ENCODE measurements at places on chromosomes 16 and 17.

- DNase-seq: no peak
Observed at GRCh38 chr17:81129711-81130367, 35.5 kb upstream of the PVALEF start.

DNA sequence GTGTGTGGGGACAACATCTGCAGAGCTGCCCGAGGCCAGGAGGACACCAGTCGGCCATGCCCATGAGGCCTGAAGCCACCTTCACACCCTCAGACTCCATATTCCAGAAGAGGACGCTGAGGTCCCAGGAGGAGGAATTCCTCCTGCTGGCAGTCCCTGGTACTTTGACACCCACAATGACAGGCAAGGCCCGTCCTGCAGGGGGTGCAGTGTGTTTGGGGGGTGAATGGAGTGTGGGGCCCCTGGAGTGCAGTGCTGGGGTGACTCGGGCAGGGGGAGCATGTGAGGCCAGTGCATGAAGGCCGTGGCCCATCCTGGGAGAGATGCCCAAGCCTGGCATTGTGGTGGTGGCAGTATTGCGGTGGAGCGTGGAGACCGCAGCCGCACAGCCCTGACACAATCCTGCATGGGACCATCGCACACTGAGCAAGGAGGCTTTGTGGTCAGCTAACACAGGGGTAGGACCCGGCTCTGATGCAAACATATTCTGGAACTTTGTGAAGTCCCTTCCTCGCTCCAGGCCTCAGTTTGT lies 52.2 kb downstream of the ZDHHC7 start:
- DNase-seq: no peak

GRCh38 chr17:78624324-78625151 lies 47.3 kb upstream of the DNAH17 start:
- DNase-seq: no peak

- no peak for DNase-seq
Observed at GRCh38 chr16:53855056-53855455, 151.1 kb downstream of the FTO start.

DNA sequence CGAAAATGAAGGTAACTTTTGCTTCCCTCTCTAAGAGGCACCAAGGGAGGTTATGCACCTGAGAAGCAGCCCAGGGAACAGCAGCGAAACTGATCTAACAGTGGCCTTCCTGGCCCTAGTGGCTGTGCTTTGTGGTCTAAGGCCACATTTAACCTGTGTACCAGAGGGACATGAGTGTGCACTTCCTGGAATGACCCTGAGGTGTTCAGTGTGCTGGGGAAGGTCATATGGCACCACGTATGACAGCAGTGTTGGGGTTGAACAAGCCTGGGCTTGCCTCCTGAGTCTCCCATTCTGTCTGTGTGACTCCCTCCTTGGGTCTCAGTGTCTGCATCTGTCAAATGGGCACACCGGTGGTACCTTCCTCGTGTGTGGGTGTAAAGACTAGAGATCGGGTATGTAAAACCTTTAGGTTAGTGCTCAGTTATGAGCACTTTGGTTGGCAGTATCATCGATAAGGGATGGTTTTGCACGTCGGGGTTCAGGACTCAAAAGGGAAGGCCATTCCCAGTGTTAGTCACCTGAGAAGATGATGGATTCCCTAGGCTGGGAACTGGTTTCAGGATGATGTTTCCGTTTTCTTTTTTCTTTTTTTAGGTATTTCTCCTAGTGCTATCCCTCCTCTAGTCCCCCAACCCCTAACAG lies 31.9 kb downstream of the PLCG2 start:
- no peak for DNase-seq

DNA sequence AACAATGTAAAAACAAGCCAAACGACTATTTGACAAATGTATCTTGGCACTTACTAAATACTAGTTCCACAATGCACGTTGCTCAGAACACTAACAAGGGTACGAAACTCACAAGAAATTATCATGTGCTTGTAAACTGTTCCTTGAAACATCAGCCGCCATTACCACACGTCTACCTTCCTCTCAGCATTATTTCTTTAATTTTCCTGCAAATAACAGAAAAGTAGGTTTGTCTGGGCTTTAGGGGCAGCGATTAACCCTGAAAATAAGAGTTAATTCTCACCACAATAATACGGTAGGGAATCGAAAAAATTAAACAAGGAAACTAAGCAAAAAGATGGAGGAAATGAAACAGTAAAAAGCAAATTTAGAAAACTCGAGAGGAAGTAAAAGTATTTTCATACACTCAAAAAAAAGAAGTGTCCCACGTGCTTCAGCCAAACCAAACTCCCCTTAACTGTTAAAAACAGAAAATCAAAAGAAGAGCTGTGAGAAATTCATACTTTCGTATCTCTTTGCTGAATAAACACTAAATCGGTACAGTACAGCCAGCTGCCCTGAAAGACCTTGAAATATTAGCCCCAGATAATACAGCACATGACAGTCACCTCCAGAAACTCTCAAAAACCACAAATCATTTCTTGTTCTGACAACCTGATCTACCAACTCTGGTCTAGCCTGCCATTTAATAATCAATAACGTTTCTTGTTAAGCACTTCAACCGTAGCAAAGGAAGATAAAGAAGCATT lies 1.2 kb downstream of the ARHGAP17 start:
- no peak for DNase-seq

- no peak for DNase-seq
Observed at GRCh38 chr17:49875685-49876084, 27.8 kb upstream of the TAC4 start.

DNA sequence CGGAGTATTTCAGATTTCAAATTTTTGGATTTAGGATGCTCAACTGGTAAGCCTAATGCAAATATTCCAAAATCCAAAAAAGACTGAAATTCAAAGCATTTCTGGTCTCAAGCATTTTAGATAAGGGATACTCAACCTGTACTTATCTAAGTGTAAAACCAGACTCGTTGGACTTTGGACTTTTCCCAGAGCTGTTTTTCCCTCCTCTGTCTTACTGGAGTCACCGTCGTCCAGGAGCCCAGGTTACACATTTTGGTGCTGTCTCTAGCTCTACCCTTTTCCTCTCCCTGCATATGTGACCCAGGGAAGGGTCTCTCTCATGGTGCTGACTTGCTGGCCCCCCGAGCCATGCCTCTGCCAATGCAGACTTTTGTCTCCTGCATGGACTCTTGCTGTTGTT lies 46.0 kb upstream of the MMP2 start:
- no peak for DNase-seq

DNA sequence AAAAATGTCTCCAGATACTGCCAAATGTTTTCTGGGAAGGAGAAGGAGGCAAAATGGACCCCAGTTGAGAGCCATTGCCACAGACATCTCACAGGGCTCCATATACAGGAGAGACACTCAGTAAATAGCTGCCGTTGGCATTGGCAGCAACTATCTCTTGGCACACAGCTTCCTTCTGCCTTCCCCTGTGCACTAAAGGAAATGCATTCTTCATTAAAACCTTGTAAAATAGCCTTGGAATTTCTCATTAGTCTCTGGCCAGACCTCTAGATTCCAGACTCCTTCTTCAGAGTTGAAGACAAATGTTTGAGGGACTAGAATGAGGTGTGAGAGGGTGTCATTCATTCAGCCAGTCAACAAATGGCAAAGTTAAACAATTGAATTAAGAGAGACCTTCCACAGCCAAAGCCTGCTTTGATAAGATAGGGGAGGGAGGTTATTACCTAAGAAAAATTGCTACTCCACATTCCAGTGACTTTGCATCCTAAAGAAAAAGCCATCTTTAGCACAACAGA lies 223.9 kb upstream of the HS3ST3A1 start:
- DNase-seq: no peak

- no peak for DNase-seq
Observed at GRCh38 chr17:273981-274832, 78.4 kb downstream of the RPH3AL start.

DNA sequence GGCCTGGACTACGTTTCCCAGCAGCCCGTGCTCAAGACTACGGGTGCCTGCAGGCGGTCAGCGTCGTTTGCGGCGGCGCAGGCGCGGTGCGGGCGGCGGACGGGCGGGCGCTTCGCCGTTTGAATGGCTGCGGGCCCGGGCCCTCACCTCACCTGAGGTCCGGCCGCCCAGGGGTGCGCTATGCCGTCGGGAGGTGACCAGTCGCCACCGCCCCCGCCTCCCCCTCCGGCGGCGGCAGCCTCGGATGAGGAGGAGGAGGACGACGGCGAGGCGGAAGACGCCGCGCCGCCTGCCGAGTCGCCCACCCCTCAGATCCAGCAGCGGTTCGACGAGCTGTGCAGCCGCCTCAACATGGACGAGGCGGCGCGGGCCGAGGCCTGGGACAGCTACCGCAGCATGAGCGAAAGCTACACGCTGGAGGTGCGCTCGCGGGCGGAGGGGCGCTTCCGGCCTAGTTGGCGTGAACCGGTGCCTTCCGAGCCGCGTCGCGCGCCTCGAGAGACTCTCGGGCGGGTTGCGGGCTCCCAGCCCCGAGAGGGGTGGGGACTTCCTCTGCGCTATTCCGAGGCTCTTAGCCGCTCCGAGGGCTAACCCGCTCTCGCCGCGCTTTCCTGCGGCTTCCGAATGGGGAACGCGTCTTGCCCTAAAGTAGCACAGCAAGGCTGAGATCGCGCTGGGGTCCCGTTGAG lies at the start of gene RBL2:
Gene RBL2, plus strand, starts transcription at position 95 of the 689 bp plus-strand sequence. Its CDS starts 86 bp downstream, at position 181.
- peak; percentile 82 for DNase-seq

DNA sequence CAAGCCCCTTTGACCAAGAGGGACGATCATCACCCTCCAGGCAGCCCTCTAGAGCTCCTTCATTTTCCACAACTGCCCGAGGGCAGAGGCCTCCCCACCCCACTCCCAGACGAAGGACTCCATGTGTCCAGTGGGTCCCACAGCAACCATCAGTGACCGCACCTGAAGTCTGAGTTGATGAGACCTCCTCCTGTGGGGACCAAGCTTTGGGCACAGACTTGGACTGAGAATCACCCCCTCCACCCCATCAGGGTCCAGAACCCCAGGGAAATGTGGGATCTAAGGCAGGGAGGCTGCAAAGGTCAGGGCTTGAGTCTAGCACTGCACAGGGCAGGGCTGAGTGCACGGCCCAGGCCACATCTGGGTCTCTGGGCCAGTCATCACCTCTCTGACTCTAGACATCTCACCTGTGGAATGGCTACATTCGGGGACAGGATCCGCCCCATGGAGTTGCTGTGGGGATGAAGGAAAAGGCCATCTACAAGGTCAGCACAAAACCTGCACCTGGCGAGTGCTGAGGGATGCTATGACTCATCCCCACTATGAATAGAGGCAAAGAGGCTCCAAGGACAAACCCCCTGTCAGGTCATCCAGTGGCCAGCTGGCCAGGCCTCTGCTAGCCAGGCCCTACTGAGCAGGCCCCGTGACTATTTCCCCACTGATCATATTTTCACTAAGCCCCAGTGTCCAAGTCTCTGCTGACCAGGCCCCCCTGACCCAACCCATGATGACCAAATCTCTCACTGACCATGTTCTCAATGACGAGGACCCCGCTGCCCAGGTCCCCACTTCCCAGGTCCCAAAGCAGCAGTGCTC lies 38.4 kb downstream of the TNFRSF13B start:
- no peak for DNase-seq

GRCh38 chr16:30892670-30893416 lies 1.0 kb downstream of the BCL7C start:
- DNase-seq: no peak

- no peak for DNase-seq
Observed at GRCh38 chr17:20032636-20033035, 23.5 kb downstream of the SPECC1 start.

GRCh38 chr16:87203060-87203656 lies 114.0 kb downstream of the C16orf95 start:
- peak; percentile 26 for DNase-seq

DNA sequence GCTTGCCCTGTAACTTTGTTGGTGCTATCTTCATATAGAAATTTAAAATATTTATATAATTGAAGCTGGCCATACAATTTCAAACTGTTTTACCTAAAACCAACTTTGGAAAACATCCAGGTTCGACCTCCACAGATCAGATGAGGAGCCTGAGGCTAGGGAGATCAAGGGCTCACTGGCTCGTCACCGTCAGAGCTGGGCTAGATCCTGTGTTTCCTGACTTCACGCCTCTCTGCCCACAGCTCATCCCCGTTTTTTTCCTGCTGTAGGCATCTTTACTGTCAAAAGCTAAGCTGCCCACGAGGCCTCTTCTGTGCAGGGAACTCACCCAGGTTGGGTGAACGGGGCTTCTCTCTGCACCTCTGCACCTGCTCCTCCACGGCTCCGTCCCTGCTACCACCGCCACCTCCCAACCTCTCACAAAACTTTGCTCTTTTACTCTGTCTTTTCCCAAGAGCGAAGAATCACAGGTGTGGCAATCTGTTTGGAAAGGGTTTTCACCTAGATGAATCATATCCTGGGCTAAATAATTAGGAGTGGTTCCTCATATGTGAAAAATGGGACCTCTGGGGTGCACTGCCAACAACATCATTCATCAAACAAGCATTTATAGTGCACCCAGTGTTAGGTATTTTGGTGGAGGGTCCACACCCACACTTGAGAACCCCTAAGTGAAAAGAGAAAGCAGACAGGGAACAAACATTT lies 24.8 kb upstream of the KDM6B start:
- no peak for DNase-seq

DNA sequence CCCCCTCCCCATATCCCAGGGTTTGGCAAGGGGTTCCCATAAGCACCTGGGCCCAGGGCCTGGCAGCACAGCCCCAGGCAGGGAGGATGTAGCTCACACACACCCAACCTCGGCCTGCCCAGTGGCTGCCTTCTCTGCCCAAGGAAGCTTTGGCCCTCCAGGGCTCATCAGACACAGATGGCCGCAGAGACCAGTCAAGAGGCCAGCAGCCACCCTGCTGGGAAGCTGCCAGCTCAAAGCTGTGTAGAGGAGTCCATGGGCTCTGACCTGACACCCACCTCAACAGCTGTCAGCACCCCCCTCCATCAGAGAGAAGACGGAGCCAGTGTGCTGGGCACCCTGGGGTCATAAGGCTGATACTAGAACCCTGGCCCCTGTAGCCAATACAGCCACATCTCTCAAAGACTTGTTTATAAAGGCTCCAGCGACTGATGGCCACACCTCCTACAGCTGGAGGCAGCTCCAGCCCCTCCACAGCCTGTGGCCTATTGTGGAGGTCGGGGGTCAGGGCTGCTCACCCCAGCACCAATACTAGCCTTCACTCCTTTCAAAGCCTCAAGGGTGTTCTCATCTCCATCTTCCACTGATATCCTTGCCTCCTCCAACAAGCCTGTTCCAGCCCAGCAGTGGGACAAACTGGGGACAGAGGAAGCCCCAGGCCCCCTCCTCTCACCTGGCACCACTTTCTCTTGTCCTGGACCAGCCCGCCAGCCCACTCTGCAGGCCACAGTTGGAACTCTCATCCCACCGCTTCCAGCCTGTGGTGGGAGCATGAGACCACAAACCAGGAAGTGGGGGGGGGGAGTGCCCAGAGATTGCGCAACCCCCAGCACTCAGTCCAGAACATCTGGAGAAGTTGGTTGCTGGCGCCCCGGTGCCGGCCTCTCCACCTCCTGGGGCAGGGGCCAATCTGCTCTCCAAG lies 2.2 kb upstream of the MPG start:
- DNase-seq: no peak

GRCh38 chr16:85423631-85424030 lies 189.5 kb upstream of the GSE1 start:
- no peak for DNase-seq

- no peak for DNase-seq
Observed at GRCh38 chr17:81740395-81740961, 28.4 kb downstream of the SLC25A10 start.

- DNase-seq: no peak
Observed at GRCh38 chr16:70520612-70521297, 2.6 kb downstream of the COG4 start.
